ENCODE measurements at places on chromosomes 7 and 10.

DNA sequence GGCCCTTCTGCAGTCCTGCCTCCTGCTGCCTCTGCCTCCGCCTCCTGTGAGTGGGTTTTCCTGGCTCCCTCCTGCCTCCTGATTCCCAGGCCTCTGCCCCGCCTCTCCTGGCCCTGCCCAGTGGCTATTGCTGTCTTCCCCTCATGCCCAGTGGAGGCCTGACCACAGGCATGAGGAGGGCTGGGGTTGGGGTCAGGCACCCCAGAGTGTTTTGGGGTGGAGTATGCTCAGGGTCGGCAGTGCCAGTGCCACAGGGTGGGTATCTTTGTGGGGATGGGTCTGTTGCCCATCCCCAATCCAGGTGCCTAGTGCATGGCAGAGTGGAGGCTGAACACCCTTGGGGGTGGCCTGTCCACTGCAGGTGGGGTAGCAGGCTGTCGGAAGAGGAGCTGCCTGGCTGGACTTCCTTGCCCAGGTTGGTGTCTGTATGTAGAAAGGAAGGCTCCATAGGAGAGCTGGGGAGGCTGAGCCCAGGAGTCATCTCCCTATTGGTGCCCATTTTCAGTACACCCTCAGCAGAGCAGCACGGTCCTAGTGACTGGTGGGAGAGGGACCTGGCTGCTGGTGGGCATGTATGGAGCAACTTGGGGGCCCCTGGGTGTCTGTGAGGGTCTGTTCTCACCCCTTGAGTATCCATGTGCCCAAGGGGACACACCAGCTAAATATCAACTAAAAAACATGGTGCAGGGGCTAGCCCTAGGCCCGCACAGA lies 62.2 kb downstream of the ARHGAP22 start:
- DNase-seq, result no peak

DNA sequence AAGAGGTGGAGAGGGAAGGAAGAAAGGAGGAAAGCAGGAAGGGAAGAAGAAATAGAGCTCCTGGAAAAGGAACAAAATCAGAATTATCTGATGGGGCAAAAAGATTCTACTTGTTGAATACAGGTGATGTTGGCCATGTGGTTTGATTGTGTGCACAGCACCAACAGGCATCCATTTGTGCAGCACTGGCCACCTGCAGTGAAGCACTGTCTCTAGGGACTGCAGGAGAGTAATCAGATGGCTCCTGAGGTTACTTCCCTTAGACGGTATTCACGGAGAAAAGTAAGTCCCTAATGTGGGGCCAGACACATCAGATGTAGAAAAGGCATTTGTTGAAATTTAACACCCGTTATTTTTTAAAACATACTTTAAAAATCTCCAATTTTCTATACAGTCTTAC lies 135.3 kb upstream of the VIPR2 start:
- no peak for DNase-seq

- no peak for DNase-seq
Measured at GRCh38 chr10:8584666-8585065, 530.2 kb downstream of the GATA3 start.

- no peak for DNase-seq
Measured at GRCh38 chr10:75568450-75569130, 137.2 kb downstream of the LRMDA start.

DNA sequence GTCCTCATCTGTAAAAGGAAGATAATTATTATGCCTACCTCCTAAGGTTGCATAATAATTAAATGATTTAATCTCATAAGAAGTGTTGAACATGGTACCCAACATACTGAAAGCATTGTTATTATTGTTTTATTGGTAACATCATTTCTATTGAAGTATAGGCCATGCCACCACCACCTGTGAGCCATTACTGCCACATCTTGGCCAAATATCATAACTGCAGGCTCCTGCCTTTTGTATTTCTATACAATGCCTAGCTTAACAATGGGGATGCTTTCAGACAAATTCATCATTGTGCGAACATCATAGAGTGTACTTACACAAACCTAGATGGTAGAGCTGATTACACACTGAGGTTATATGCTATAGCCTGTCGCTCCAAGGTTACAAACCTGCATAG lies 61.1 kb upstream of the NPSR1 start:
- DNase-seq, result no peak

GRCh38 chr10:70380350-70381135 lies 1.9 kb downstream of the LRRC20 start:
- no peak for DNase-seq

- DNase-seq, result no peak
Measured at GRCh38 chr10:126565871-126566270, 104.6 kb downstream of the C10orf90 start.

DNA sequence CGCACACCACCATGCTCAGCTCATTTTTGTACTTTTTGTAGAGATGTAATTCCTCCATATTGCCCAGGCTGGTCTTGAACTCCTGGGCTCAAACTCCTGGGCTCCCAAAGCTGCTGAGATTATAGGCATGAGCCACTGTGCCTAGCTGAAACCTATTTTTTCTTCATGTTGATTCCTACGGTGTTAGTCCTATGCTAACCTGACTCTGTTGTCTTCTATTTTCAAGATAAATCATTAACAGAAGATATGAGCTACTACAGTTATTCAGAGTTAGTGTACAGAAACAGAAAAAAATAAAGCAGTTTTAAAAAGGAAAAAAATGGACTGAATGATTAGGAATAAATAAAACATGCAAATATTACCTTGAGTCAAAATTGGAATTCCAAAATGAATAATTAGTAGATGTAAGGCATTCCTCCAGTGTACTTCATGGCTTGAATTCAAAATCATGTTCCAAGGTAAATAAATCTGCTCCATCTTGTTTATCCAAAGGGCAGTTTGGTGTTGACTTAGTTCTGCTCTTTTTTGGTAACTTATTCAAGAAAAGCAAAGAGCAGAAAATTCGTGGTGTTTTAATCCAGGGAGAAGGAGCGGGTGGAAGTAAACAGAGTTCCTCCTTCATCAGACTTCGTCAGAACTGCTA lies 185.8 kb downstream of the CACNB2 start:
- no peak for DNase-seq

GRCh38 chr10:29316308-29317026 lies 27.6 kb downstream of the LYZL1 start:
- no peak for DNase-seq

- no peak for DNase-seq
Measured at GRCh38 chr10:53765311-53765710, 992.7 kb upstream of the MBL2 start.

GRCh38 chr7:71753956-71754664 lies 622.2 kb downstream of the GALNT17 start:
- DNase-seq, result no peak

GRCh38 chr10:101901340-101901739 lies 57.7 kb upstream of the KCNIP2 start:
- no peak for DNase-seq

DNA sequence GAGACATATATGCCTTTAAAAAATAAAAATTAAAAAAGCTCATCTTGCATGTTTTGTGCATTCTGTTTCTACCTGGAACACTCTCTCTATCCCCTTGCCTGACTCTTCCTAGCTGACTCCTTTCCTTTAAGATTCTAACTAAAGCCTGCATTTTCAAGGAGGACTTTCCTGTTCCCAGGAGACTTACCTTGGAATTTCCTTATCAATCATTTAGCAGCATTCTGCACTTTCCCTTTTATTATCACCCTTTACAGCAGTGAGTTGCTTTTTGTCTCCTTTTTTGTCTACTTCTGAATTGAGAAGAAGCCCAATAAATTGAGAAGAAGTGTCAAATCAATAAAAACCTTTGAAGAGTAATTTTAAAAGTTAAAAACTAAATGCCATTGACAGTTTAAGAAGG lies 142.2 kb upstream of the TMEM196 start:
- DNase-seq, result no peak

Measured in central memory CD4-positive, alpha-beta T cell (primary cell).